ENCODE measurements at places on chromosomes 11 and 22. TPM values are rescaled to one million over a fixed set of nuclear protein-coding genes. Genes with fewer than 3 reads are reported as not detected.

DNA sequence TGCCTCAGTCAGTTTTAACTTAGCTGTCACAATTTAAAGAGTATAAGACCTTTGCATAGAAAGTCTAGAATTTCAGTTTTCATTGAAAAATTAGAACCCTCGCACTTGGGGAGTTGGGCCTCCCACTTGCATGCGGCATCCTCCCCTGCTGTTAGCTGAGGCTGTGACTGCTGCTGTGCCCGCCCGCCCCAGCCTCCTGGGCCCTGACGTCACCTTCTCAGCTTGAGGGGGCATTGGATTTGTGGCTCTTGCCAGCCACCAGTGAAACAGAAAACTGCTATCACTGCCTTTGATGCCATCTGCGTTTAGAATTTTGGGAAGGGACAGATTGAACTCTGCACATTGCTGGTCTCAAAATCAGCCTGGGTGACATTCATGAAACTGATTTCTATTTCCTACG lies 108.7 kb downstream of the CTTN start:
- DNase-seq: no peak
- H3K4me1 ChIP-seq: no peaks in the 10 kb centered on the region
- no peak overlapping the region for H3K27ac ChIP-seq
- H3K4me3 ChIP-seq: no peak overlapping the region

- DNase-seq: no peak
- no peak overlapping the region for H3K27ac ChIP-seq
- H3K4me1 ChIP-seq: no peaks in the 10 kb centered on the region
- no peak overlapping the region for H3K4me3 ChIP-seq
- no peaks in the 10 kb centered on the region for H3K27me3 ChIP-seq
These were observed 84.9 kb downstream of the C11orf91 start for GRCh38 chr11:33615751-33616150.

- no peak for DNase-seq
- no peak overlapping the region for H3K27ac ChIP-seq
- no peaks in the 10 kb centered on the region for H3K36me3 ChIP-seq
- no peaks in the 10 kb centered on the region for H3K27me3 ChIP-seq
These were observed 37.6 kb upstream of the WNT11 start for GRCh38 chr11:76243957-76244285.

GRCh38 chr22:22974795-22975580 lies 87.4 kb downstream of the IGLL5 start:
- H3K27ac ChIP-seq: no peak overlapping the region
- no peak overlapping the region for H3K4me3 ChIP-seq
- H3K4me1 ChIP-seq: no peaks in the 10 kb centered on the region
- H3K36me3 ChIP-seq: no peaks in the 10 kb centered on the region

- DNase-seq: no peak
- H3K36me3 ChIP-seq: peaks cover 4% of the 10 kb centered on the region
- H3K4me1 ChIP-seq: peaks cover 35% of the 10 kb centered on the region
- no peak overlapping the region for H3K4me3 ChIP-seq
- no peaks in the 10 kb centered on the region for H3K27me3 ChIP-seq
These were observed 11.7 kb downstream of the PLEKHA7 start for GRCh38 chr11:17002543-17002942.

DNA sequence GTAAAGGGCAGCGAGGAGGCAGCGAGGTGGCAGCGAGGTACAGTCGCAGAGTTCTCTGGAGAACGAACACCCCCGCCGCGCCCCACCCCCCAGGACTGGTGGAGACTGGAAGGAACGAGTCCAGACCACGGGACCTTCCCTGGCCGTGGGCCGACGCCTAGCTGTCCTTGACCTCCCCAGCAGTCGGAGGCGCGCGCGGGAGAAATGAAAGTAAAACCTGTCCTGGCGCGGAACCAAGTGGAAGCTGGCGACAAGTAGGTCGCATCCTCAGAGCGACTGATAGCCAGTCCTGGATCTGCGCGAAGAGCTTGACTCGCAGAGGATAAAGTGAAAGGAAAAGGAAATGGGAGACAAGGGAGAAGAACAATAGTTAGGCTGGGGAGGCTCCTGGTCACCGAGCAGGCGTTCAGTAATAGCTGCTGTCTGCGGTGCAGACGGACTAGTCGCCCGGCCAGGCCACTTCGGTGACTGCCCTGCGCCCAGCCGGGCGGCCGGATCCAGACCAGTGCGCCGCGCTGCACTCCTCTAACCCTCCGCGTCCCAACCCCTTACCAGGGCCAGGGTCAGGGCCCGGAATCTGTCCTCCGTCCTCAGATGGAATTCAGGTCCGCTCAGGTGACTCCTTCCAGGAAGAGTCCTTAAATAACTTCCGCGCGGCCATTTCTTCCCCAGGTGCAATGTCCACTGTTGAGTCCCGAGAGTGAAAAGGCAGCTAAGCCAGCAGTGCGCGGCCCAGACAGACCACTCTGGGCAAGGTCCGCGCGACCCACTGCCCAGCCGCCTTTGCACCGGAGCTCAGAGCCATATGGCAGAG lies 1.9 kb upstream of the ADM start:
- peak overlapping the region; percentile 95 for H3K27ac ChIP-seq
- no peaks in the 10 kb centered on the region for H3K36me3 ChIP-seq
- DNase-seq: peak; percentile 93
- peaks cover 25% of the 10 kb centered on the region for H3K4me1 ChIP-seq

DNA sequence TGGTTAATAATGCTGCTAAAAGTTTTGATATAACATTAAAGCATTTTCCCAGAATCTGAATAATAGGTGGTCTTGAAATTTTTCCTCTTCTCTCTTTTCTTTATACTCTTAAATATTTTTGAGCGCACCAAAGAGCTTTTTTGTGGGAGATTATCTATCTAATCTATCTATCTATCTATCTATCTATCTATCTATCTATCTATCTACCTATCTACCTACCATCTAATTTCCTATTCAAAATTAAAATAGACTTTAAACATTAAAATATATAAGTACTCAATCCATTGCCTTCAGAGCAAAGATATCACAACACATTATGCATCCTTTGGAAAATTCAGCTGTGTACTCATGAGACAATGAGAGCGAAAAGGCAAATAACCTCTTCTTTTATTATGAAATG lies 55.8 kb downstream of the ELMOD1 start:
- no peak overlapping the region for H3K4me3 ChIP-seq
- no peaks in the 10 kb centered on the region for H3K36me3 ChIP-seq
- no peak overlapping the region for H3K27ac ChIP-seq
- no peaks in the 10 kb centered on the region for H3K4me1 ChIP-seq

GRCh38 chr11:12019866-12020416 lies 11.5 kb upstream of the DKK3 start:
- peaks cover 20% of the 10 kb centered on the region for H3K4me1 ChIP-seq
- H3K27ac ChIP-seq: peak overlapping the region; percentile 30
- no peak overlapping the region for H3K4me3 ChIP-seq
- peak; percentile 32 for DNase-seq
- H3K36me3 ChIP-seq: no peaks in the 10 kb centered on the region

- no peak overlapping the region for H3K4me3 ChIP-seq
- peak overlapping the region; percentile 74 for H3K27ac ChIP-seq
- H3K27me3 ChIP-seq: no peaks in the 10 kb centered on the region
- H3K36me3 ChIP-seq: no peaks in the 10 kb centered on the region
- peaks cover 9% of the 10 kb centered on the region for H3K4me1 ChIP-seq
These were observed 455.3 kb downstream of the SOX6 start for GRCh38 chr11:15901054-15901453.

DNA sequence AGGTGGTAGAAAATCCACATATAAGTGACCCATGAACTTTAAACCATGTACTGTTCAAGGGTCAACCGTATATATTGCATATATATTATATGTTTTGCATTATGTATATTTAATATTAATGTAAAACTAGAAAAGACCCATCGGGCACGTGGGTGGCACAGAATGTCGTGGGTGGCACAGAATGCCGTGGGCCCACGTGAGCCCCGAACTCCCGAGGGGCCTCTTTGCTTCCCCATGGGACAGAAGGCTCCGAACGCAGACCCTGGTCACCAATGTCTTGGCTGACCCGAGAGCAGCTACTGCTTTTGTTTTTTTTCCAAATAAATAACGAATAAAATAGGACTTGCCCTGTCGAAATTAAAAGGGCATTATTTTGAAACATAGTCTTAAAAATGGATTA lies 415.4 kb downstream of the BRD1 start:
- no peak for DNase-seq
- H3K4me1 ChIP-seq: no peaks in the 10 kb centered on the region
- H3K36me3 ChIP-seq: no peaks in the 10 kb centered on the region
- no peak overlapping the region for H3K4me3 ChIP-seq
- H3K27ac ChIP-seq: no peak overlapping the region

DNA sequence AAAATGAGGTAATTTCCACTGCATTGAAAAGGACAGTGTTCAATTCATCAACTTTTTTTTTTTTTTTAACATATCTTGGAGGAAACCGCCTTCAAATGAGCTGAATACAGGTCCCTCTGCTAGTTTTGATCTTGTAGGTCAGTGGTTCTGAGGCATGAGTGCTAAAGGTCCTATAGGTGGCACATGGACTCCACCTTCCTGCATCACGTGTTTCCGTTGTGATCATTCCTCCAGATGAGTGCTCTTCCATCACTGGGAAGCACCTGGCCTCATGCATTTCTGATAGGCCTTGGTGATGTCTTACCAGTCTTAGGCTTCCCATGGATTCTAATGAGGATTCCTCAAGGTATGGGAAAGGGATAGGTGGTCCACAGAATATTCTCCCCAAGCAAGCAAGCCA lies 37.8 kb downstream of the FDX1 start:
- no peaks in the 10 kb centered on the region for H3K27me3 ChIP-seq
- H3K4me3 ChIP-seq: no peak overlapping the region
- no peaks in the 10 kb centered on the region for H3K4me1 ChIP-seq
- H3K36me3 ChIP-seq: peaks cover 4% of the 10 kb centered on the region
- no peak overlapping the region for H3K27ac ChIP-seq

- H3K4me1 ChIP-seq: peaks cover 6% of the 10 kb centered on the region
- H3K36me3 ChIP-seq: peaks cover 23% of the 10 kb centered on the region
- H3K27me3 ChIP-seq: no peaks in the 10 kb centered on the region
- peak overlapping the region; percentile 23 for H3K27ac ChIP-seq
These were observed 32.6 kb upstream of the CHKA start for GRCh38 chr11:68153742-68154141.

DNA sequence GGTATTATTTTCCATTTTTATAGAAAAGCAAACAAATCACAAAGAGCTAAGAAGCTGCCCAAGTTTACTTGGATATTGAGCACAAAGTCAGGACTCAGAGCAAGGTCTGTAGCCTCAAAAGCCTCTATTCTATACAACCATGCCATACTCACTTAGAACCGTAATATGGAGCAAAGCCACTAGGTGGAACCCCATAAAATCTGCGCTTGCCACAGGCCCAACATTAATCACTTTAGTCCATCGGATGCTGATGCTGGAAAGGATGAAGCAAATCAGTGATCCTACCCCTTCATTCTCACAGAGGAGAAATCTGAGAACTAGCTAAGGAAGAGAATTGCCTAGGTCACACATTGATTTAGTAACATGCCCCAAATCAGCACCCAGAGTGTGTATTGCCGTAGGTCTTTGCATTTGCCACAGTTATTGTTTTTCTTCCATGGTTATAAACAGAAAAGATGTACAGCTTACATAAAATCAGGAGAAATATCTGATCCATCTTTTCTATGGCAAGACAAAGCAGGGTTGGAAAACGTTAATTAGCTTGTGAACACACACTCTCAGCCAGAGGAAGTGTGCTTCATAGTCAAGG lies 56.7 kb upstream of the RAB38 start:
- peak; percentile 63 for DNase-seq
- H3K4me1 ChIP-seq: no peaks in the 10 kb centered on the region
- no peaks in the 10 kb centered on the region for H3K36me3 ChIP-seq
- no peak overlapping the region for H3K4me3 ChIP-seq
- no peaks in the 10 kb centered on the region for H3K27me3 ChIP-seq

DNA sequence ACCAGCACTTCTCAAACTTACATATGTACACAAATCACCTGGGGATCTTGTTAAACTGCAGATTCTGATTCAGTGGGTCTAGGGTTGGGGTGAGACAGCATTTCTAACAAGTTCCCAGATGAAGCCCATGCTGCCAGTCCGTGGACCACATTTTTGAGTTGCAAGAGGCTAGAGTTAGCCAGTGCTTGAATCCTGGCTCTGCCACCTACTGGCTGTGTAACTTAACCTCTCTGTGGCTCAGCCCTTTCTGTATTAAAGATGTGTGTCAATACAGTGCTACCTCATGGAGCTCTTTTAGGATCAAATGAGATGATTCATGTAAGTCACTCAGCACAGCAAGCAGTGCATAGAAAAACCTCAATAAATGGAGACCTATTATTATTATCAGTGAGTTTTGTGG lies 90.2 kb upstream of the ISX start:
- no peak for DNase-seq
- no peak overlapping the region for H3K27ac ChIP-seq
- H3K36me3 ChIP-seq: no peaks in the 10 kb centered on the region
- no peak overlapping the region for H3K4me3 ChIP-seq

- peaks cover 23% of the 10 kb centered on the region for H3K4me1 ChIP-seq
- H3K27ac ChIP-seq: no peak overlapping the region
- H3K36me3 ChIP-seq: no peaks in the 10 kb centered on the region
- DNase-seq: no peak
- H3K4me3 ChIP-seq: no peak overlapping the region
These were observed 41.7 kb upstream of the ADA2 start for GRCh38 chr22:17260950-17261349.

- no peak for DNase-seq
- H3K27ac ChIP-seq: no peak overlapping the region
- H3K4me1 ChIP-seq: no peaks in the 10 kb centered on the region
- H3K4me3 ChIP-seq: no peak overlapping the region
- H3K36me3 ChIP-seq: no peaks in the 10 kb centered on the region
These were observed 3898.2 kb upstream of the OR11H1 start for GRCh38 chr22:11629661-11630385.

GRCh38 chr11:30344085-30344484 lies 21.2 kb downstream of the ARL14EP start:
- DNase-seq: no peak
- no peaks in the 10 kb centered on the region for H3K4me1 ChIP-seq
- H3K27me3 ChIP-seq: no peaks in the 10 kb centered on the region
- no peaks in the 10 kb centered on the region for H3K36me3 ChIP-seq

DNA sequence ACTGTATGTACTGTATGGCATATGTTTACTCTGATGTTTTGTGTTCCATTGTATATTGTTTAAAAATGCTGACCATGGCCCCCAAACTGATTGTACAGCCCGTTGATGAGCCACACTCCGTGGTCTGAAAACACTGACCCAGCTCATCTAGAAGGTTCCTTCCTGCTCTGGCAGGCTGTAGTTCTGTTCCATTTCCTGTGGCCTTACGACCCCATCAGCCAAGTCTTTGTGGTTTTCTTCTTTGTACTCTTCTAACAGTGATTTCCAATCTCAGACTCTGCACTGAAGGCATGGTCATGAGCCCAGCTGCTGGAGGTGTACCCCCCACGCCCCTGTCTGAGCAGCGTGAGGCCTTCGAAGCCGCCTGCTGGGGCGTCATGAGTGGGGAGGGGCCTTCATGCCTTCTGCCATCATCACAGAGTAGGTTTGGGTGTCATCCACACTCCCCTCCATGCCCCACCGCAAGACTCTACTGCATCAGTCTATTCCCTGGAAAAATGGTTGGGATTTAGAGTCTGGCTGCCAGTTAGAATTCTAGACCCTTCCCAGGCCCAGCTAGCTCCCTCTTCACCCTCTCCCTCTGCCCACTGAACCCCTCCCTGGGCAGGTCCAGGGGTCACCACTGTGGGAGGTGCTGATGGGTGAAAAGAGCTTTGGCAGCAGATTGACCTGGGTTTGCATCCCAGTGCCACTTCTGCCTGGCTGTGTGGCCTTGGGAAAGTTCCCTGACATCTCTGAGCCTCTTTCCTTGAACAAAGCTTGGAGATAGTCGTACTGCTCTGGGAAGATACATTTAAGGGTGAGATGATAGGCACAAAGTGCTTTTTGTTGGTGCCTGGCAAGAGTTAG lies 11.3 kb upstream of the C11orf96 start:
- H3K27ac ChIP-seq: no peak overlapping the region
- no peak overlapping the region for H3K4me3 ChIP-seq
- DNase-seq: no peak
- H3K27me3 ChIP-seq: no peaks in the 10 kb centered on the region

MS4A2 gene
- not detected for total RNA-seq

CCDC73 gene
- 0.37 TPM for total RNA-seq

DBX1 gene
- total RNA-seq: not detected

CALCA gene
- total RNA-seq: not detected

PEX26 gene
- total RNA-seq: 17.9 TPM

PIH1D2 gene
- 0.55 TPM for total RNA-seq

TCN1 gene
- total RNA-seq: 0.58 TPM

All from stomach (tissue), 19 donors.